ENCODE measurements at places on chromosomes 6 and 20. TPM values are rescaled to one million over a fixed set of nuclear protein-coding genes. Genes with fewer than 3 reads are reported as not detected.

- no peak for DNase-seq
These were observed 92.7 kb downstream of the CEBPB start for GRCh38 chr20:50283370-50283769.

Gene LRRC73
- 0.19 TPM for total RNA-seq

Gene SERPINB6
- total RNA-seq: 161 TPM

Gene SASH1
- total RNA-seq: 142 TPM

- no peak for DNase-seq
These were observed 614.2 kb downstream of the TENT5A start for GRCh38 chr6:81138236-81138635.

DNA sequence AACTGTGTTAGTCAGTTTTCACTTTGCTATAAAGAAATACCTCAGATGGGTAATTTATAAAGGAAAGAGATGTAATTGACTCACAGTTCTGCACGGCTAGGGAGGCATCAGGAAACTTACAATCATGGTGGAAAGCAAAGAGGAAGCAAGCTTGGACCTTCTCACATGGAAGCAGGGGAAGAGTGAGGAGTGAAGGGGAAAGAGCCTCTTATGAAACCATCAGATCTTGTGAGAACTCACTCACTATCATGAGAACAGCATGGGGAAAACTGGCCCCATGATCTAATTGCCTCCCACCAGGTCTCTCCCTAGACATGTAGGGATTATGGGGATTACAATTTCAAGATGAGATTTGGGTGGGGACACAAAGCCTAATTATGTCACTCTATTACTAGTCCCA is 41.3 kb upstream of the PLAGL1 start:
- no peak for DNase-seq

- DNase-seq: no peak
These were observed 37.6 kb downstream of the QRSL1 start for GRCh38 chr6:106667022-106667402.

DNA sequence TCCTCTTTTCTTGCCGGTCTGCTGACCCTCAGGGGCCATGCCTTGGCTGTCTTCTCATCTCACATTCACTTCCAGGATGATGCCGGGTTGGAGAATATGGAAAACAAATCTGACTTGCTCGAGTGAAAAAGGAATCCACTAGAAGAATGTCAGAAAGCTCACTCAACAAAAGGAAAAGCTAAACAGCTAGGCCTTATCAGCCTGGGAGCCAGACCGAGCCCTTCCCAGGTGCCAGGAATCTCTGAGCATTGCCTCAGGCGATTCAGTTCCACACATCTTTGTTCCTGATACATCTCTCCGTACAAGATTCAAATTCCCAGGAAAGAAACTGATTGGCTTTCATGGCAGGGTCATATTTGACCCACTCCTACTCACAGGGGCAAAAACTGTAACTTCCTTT is 9.2 kb upstream of the OSER1 start:
- DNase-seq: no peak

GRCh38 chr20:12012241-12013222 is 94.8 kb downstream of the BTBD3 start:
- no peak for DNase-seq

Measured in omental fat pad (tissue), 4 donors.